DMS53 (cell line): ENCODE measurements at places on chromosomes 16 and 17.

DNA sequence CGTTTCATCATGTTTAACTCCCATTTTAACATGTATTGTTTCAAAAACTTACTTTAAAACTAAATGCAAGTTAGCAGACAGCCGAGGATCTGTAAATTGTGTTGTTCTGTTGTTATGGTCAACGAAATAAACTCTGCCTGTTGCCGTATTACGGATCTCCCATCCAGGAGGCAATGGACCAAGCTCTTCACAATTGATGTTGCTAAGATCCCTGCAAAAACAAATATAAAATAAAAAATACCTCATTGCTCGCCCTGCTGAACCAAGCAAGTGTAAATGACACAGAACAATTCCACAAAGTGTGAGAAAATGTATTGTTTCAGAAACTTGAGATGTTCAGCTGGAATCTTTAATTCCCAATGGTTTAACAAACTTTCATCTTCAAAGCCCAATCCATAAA is 65.0 kb downstream of the CEP95 start:
- DNase-seq, result no peak

GRCh38 chr17:77167472-77168306 is 26.9 kb downstream of the SEC14L1 start:
- peak; percentile 8 for DNase-seq

- DNase-seq, result no peak
Observed at GRCh38 chr16:25031132-25031440, 15.9 kb upstream of the ARHGAP17 start.

DNA sequence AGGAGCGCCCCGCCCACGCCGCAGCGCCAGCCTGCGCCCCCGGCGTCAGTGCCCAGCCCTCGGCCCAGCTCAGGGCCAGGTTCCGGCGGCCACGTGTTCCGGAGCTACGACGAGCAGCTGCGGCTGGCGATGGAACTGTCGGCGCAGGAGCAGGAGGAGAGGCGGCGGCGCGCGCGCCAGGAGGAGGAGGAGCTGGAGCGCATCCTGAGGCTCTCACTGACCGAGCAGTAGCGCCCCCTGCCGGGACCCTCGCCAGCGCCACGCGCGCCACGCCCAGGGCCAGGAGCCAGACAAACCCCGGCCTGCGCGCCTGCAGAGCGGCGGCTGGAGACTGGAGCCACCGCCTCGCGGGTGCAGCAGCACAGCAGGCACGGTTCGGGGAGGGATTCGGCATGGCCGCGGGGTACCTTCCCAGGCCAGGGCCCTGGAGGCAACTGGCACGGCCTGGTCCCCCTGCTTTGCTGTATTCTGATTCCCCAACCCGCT is 9.3 kb downstream of the CORO6 start:
- no peak for DNase-seq

GRCh38 chr17:8965394-8966168 is at the start of gene PIK3R5:
Gene PIK3R5 (minus strand): TSS chr17:8965707. CDS start chr17:8911494, 54,213 bp downstream.
- no peak for DNase-seq
